Central memory CD8-positive, alpha-beta T cell (primary cell): ENCODE measurements at places on chromosomes 5 and 9.

DNA sequence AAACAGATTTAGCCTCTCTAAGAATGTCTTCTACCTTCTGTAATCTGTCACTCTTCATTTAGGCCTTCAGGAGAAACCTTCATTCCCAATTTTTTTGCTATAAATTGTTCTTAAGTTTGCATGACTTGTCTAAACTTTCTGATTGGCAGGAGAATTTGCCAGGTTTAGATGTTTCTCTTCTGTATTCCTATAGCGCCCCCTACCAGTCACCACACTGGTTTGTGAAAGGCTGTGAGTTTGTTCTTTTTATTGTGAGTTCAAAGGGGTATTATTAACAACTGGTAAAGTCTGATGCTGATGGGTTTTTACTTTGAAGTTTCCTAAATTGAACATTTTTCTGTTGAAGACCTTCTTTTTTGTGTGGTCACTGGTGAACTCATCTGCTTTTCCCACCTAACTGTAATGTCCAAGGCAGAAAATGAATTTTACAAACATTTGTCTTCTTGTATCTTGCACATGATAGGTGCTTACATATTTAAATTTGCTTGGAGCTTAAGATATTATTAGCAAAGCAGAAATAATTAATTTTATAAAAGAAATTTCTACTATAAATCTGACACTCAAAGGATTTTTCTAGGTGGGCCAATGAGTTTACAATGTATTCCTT lies 18.4 kb upstream of the F2RL2 start:
- peak; percentile 32 for DNase-seq

DNA sequence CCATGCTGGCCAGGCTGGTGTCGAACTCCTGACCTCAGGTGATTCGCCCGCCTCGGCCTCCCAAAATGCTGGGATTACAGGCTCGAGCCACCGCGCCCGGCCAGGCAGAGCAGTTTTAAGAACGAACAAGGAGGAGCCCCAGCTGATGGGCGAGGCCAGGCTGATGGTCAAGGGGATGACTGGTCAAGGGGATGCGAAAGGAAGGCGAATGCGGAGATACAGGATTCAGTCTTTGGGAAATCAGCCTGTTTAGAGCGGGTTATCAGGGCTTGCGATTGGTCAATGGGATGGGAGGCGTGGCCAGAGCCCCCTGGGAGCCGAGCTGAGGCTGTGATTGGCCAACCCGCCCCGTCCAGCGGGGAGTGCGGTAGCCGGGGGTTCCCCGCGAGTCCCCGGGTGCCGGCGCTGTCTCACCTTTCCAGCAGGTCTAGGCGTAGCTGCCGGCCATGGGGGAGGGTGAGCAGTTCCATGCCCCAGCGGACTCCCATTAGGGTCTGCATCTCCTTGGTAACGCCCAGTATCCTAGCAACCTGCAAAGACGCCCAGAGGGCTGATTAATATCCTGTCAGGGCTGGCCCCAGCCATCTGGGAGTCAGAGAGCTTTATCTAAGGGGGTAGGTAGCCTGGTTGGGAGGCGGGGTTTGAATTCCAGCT lies 7.5 kb upstream of the TOR2A start:
- DNase-seq: no peak

- no peak for DNase-seq
These were observed 111.2 kb downstream of the SMARCA2 start for GRCh38 chr9:2126331-2126803.

DNA sequence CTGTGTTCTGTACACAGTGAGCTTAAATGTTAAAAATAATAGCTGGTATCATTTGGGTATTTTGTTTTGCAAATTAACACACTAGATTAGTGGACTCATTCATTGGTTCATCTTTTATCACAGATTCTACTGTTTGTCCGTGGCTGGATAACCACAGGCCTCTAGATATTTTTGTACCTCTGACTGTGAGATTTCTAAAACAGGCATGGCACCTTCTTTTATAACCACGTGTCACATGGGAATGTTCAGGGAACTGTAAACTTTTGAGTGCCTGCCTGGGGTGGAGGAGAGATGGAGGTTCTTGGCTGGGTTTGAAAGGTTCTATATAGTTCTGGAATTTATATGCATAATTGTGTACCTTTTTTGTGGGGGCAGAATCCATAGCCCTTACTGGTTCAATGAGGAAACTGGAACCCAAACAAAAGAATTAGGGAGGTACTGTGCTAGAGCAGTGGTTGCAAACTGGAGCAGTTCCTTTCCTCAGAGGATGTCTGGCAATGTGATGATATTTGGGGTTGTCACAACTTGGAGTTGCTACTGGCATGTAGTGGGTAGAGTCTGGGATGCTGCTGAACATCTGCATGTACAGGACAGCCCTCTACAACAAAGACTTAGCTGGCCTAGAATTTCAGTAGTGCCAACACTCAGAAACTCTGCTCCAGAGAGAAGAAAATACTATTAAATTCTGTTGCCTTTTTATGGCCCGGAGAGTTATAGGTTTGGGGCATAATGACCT lies 16.9 kb downstream of the TLE4 start:
- DNase-seq: no peak

DNA sequence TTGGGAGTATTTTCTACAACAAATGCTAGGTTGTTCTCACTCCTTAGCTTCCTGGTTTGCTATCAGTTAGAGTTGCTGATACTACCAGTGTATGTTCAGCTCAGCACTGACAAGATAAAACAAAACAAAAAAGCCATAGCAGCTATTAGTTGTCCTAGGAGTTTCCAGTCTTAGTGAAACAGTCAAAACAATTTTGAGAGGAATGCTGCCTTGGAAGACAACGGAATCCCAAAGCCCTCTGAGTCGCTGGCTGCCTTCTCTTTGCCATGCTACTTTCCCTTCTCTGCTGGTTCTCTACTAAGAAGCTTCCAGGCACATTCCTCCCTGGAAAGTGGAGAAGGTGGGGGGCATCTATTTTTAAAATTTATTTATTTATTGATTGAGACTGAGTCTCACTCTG lies 5.4 kb upstream of the CREBRF start:
- no peak for DNase-seq

- no peak for DNase-seq
These were observed 54.0 kb upstream of the MAP3K1 start for GRCh38 chr5:56761151-56761885.

DNA sequence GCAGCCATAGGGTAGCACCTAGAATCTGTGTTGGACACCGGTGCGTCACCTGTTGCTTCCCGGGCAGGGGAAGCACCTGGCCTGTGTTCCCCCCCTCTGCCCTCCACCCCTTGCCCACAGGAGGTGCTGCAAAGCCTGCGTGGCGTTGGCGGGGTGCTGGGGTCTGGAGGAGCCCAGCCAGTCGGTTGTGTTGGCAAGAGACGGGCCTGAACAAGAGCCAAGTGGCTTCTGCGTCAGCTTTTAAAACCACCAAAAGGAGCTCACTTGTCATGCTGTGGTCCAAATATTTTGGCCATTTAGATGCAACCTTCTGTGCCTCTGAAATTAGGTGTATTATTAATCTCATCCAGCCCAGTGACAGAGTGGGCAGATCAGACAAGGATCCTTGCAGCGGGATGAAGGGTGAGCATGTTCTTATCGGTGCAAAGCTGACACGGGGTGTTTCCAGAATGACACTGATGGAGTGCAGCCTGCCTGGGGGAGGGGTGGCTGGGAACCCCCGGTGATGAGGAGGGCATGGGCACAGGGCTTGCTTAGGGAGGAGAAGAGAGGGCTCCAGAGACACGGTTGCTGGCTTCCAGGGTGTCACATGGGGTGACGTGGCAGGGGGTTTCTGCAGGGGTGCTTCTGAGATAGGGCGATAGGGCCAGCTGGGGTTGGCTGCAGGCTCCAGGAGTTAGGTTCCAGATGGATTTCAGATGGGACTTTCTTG lies 9.7 kb upstream of the RXRA start:
- no peak for DNase-seq

DNA sequence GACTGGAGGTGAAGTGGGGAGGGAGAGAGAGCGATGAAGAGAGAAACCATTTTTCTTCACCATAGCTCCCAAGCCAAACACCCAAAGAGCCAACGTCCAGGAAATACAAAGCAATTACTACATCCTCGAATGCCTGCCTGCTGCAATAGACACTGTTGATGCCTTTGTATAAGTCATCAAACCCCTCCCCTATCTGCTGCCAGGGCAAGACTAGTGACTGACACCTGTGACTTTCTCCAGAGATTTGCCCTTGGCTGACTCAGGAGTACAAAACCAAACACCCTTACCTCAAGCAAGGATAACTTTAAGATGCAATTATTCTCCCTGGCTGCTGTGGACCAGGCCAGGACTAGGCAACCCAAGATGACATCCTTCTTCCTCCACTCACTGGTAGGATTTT lies 81.8 kb upstream of the RASA1 start:
- DNase-seq: no peak

DNA sequence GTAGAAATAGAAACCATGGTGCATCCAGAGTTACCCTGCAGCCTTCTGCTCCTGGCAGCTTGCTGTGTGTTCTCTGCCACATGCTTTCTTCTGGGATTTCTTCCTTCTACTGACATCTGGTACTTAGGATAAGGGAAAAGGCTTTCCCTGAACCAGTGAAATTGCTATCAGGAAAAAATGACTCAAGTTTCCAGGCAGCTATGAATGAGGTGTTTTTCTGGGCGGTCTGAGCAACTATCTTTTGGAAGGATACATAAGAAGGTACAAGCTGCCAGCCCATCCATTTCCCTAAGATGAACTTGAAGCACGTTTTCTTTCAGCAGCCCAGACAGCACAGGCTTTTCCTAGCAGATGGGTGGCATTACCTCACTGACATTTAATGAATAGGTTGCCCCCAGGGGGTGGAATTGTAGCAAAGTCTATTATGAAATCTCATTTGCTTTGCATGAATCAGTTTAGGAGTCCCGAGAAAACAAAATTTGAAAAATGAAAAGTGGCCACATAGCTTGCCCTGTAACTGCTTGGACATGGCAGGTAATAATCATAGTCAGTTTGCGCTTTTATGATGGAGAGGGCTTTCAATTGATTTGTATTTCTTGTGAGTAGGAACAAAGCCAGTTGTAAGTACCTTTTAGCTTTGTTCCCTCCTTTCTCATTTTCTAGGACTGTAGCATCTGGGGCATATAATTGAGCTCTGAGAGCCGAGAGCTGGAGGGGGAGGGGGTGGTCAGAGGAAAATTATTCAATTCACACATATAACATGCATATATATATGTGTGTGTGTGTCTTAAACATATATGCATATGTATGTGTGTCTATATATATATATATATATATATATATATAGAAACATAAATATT lies 108.5 kb downstream of the C9orf152 start:
- no peak for DNase-seq

DNA sequence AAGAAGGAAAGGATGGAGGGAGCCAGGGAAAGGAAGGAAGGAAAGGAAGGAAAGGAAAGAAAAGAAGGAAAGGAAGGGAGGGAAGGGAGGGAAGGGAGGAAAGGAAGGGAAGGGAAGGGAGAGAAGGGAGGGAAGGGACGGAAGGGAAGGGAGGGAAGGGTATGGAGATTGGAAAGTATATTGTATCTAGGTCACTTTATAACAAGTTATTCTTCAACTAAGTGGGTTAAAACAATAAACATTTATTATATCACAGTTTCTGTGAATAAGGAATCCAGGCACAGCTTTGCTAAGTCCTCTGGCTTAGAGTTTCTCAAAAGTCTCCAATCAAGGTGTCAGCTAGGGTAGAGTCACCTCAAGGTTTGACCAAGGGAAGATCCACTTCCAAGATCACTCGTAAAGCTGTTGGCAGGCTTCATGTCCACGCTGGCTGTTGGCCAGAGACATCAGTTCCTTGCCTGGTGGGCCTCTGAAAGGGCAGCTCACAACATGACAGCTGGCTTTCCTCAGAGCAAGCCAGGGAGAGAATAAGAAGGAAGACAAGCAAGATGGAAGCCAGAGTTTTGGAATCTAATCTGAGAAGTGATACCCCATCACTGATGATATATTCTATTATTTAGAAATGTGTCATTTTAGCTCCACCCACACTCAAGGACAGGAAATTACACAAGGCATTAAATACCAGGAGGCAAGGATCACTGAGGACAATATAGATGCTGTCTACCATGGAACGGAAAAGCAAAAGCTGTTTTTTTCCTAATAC lies 105.1 kb downstream of the DEPDC1B start:
- no peak for DNase-seq

- no peak for DNase-seq
These were observed 194.3 kb upstream of the MAP3K1 start for GRCh38 chr5:56620903-56621677.

DNA sequence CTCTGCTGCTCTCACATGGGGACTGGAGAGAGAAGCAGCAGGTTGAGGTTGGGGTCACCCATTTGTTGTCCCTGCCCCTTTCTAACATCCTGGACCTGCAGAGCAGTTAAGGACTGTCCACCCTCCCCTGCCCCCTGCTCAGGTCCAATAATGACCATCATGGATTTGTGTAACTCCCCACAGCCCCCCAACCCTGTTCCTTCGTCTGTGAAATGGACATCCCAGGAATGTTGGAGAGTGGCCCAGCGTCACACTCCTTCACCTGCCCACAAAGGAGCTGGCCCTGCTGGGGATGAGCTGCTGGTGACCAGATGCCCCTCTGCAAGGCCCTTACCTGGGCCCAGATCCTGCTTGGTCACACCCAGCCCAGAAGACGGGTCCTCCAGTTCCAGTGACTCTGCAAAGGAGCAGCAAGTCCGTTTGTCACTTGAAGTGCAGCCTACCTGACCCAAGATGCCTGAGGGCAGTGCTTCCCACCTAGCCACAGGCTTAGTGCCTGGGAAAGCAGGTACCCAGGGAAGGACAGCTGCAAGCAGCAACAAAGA lies 10.4 kb downstream of the CD74 start:
- DNase-seq: no peak

GRCh38 chr5:121833617-121834016 lies 18.1 kb upstream of the FTMT start:
- no peak for DNase-seq

- no peak for DNase-seq
These were observed 58.6 kb upstream of the ZBED3 start for GRCh38 chr5:77145666-77146065.

GRCh38 chr5:127608077-127608660 lies 40.7 kb upstream of the CTXN3 start:
- no peak for DNase-seq

DNA sequence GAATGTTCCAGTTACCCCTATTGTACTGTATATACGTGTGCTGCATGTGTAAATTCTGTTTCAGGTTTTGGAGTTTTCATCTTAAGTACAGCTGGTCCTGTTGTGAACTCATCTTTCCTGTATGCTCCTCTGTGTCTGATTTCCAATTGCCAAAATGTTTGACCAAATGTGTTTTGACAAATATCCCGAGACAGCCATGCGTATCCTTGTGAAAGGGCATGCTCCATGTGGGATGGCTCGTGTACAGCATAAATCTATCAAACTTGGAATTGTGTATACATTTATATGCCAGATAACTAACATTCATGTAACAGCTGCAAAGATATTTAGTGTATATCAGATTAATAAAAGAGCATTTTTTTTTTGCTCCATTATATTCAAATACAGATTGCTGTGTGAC lies 69.5 kb upstream of the IQGAP2 start:
- no peak for DNase-seq

GRCh38 chr5:176737746-176738636 lies 72.4 kb upstream of the UNC5A start:
- DNase-seq: no peak

DNA sequence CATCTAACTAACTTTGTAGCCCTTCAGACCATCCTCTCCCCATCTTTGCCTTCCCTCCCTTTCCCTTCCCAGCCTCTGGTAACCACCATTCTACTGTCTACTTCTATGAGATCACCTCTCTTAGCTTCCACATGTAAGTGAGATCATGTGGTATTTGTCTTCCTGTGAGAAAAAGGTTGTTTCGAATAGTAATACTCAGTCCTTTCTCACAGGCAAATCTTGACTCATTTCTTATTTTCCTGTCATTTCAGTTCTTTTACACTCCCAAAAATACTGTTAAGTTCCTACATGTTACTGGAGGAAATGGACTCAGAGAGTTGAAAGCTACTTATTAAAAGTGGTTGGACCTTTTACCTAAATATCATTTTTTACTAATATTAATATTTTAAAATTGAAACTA lies 82.1 kb downstream of the SLF1 start:
- DNase-seq: no peak
